ENCODE measurements at places on chromosomes 12 and 14. TPM values are rescaled to one million over a fixed set of nuclear protein-coding genes. Genes with fewer than 3 reads are reported as not detected.

The MIP gene
- not detected for total RNA-seq

The CCNB1IP1 gene
- total RNA-seq, result 81.9 TPM

The TRIM9 gene
- total RNA-seq, result 1.1 TPM

The PRIMA1 gene
- 1.3 TPM for total RNA-seq

The ZBTB39 gene
- 6.8 TPM for total RNA-seq

The TTC7B gene
- 20.0 TPM for total RNA-seq

The KRT77 gene
- not detected for total RNA-seq

The RIPK3 gene
- total RNA-seq, result 4.4 TPM

The VRK1 gene
- 37.5 TPM for total RNA-seq

The LALBA gene
- total RNA-seq, result not detected

The SERPINA4 gene
- total RNA-seq, result not detected

The LRRC10 gene
- not detected for total RNA-seq

The DPPA3 gene
- not detected for total RNA-seq

The CYP27B1 gene
- total RNA-seq, result 0.16 TPM

The KCNA5 gene
- total RNA-seq, result 2.9 TPM
